Mesenchymal stem cell (in vitro differentiated cells and primary cell): ENCODE measurements at places on chromosomes 1 and 21.

DNA sequence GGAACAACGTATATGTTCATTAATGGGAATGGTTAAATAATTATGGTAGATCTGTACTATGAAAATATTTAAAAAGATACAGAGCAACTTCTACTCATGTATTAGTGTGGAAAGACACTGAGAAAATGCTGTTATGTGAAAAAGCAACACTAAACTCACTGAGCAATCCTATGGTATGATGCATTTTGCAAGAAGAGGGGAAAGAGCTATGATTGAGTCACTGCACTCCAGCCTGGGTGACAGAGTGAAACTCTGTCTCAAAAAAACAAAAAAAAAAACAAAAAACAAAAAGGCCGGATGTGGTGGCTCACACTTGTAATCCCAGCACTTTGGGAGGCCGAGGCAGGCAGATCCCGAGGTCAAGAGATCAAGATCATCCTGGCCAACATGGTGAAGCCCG, 44.4 kb downstream of the ATP5PO start:
- peak; percentile 49 for DNase-seq

- DNase-seq = peak; percentile 96
These were observed 19.5 kb downstream of the PDE9A start for GRCh38 chr21:42672699-42673458.

DNA sequence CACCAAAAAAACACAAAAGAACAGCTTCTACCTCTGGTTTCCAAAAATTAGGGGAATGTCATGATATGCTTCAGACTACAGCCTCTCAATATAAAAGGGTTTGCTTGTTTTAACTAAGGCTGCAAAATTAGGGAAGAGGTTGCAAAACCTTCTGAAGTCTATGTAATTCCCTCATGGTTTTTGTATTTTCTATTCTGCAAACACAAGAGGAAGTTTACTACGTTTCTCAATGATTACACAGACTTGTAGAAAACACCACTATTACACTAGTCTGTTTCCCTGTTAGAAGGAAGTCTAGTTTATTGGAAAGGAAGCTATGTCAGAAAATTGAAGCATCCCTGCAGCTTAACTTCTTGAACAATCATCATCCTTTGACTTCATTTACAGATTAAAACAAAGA, 229.7 kb upstream of the FMN2 start:
- no peak for DNase-seq

- DNase-seq = no peak
These were observed 92.6 kb upstream of the TMPRSS2 start for GRCh38 chr21:41600556-41600955.
